Right ventricle myocardium inferior (tissue), 1 donor: ENCODE measurements at places on chromosomes 1 and 21. TPM values are rescaled to one million over a fixed set of nuclear protein-coding genes. Genes with fewer than 3 reads are reported as not detected.

PPM1J gene
- total RNA-seq, result 5.3 TPM

FAM151A gene
- total RNA-seq, result 1.5 TPM

SPATA45 gene
- not detected for total RNA-seq

RGS21 gene
- not detected for total RNA-seq

TNFRSF9 gene
- total RNA-seq, result not detected
